ENCODE measurements at places on chromosomes 4 and X.
A peak's percentile ranks its signal among the peaks of the same experiment; 100 is the strongest.

DNA sequence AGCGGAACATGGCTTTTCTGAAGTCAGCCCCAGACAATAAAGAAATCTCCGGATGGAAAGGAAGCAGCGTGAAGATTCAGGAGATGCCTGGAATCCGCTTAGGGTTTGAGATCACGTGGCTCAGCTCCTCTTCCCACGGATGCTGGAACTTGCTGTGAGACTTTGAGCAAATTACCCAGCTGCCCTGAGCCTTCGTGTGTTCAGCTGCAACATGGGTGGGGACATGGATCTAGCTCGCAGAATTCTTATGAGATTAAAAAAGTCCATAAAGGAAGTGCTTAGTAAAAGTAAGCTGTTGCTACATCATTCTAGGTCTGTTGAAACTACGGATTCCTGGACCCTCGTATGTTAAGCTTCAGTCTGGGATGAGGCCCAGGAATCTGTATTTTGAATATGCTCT, 55.7 kb upstream of the STIM2 start:
- no peak for DNase-seq

DNA sequence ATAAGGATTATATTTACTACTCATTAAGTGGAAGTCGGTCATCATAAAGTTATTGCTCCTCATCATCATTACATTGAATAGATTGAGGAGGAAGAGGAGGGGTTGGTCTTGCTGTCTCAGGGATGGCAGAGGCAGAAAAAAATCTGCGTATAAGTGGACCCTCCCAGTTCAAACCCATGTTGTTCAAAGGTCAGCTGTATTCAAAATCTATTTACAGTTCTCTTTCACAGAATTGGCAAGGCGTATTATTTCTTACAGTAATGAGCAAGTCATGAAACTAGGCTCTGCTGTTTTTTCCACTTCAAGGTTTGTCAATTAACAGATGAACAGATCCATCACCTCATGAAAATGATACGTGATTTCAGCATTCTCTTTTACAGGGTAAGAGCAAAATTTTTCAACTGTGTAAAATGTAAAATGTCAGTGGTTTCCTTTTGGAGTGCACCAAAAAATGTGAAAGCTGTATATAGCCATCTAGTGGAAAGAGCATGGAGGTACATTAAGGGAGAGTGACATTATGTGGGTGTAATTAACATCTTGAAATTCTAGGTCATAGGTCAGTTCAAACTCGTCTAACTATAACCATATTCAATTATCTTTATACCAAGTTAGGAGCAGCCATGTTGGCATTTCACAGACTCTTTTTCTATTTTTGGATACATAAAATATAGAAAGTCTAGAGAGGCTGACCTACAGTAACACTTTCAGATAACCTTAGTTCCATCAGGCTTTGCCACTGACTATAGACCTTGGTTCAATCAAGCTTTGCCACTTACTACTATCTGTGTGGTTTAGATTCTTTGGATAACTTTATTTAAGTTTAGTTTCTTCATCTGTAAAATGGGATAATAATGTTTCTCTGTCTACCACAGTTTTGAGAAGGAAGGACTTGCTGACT, 30.1 kb downstream of the NEIL3 start:
- peak; percentile 44 for DNase-seq

DNA sequence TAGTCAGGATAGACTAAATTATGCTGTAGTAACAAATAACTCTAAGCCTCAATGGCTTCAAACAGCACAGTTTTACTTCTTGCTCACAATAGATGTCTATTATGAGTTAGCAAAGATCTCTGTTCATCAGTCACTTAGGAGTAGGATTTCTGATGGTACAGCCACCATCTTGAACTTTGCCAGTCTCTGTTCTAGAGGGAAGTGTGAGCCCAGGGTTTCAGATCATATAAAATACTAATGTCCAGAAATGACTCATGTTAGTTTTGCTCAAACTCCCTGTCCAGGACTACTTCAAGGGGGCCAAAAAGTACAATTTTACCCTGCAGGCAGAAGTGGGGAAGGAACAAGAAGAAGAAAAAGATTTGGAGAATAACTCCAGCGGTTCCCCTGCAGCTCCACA, 77.1 kb upstream of the LSM6 start:
- DNase-seq, result no peak

DNA sequence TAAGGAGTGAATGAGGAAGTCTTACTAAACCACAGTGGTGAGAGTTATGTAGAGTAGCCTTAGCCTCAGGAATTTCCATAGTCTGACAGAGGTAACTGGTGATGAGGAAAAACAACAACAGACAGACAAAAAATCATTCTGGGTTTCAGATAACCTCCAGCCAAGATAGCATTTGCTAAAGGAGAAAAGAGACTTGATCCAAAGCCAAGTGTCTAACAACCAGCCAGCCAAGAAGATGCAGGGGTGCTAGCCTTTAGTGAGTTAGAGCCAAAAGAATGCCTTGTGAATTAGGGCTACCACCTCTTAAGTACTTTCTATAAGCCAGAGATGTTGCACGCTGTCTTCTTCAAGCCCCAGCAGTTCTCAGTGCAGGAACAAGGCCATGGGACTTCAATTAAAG, 478.0 kb upstream of the CPEB2 start:
- DNase-seq, result peak; percentile 47

DNA sequence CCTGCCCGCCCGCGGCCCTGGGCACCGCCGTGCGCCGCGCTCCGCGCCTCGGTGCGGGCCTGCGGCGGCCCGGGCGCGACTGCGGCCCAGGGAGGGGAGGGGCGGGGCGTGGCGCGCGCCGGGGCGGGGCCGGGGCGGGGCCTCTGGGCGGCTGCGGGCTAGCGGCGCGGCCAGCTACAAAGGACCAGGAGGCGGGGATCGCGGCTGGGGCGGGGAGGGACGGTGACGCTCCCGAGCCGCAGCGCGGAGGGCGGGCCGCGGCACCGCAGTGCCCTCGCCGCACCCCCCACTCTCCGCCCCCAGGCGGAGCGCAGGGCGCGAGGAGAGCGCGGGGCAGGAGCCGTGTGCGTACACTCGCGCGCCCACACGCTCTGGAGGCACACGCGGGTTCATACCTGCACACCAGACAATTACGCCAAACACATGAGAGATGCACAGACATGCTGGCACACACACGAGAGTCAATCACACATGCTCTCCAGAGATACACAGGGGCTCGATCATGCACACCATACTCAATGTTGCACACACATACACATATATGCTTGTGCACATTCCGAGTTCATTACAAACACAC, at the start of gene CRMP1:
Gene CRMP1, minus strand, starts transcription at position 83 of the 577 bp plus-strand sequence. CDS start 117 bp downstream, outside the sequence.
- no peak for DNase-seq

DNA sequence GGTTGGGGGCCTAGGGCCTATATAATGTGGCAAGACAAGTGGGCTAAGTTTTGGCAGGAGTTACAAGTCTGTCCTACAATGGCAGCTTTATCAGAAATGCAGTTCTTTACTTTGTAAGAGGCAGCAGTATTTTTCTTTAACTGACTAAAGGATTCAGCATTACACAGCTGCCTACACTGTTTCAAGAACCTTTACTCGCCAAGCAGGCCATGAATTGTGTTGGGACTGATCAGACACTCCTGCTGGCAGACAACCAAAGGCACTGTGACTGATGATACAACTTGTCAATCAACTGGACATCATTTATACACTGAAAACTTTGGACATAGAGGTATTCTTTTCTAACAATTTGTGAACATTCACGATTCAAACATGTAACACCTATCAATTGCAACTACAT, 4.3 kb downstream of the MORC4 start:
- DNase-seq, result no peak

DNA sequence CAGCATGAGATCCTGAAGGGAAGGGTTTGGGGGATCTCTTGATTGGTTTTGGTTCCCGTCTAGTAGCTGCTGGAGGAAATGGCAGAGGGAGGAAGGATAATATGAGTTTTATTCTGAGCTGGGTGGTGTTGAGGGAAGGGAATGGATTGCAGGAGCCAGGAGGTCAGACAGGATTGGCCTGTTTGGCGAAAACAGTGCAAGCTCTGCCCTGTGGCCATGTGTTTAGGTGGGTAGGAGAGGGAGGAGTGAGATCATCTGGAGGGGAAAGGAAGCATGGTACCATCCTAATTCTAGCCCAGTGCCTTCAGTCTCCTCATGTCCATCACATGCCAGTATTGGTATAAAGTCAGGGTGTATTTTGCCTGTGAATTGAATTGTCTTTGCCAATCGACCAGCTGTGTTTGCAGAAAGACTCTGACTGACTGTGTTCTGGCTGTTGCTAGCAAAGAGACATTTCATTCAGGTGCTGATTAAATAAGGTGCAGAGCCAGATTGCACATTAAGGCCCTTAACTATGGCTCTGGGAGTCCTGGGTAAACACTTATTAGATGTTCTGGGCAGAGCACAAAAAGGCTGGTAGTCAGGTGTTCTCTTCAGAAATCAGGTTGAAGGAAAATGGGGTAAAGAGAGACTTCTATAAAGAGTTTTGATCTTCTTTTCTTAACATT, 10.0 kb downstream of the TMEM164 start:
- no peak for DNase-seq

DNA sequence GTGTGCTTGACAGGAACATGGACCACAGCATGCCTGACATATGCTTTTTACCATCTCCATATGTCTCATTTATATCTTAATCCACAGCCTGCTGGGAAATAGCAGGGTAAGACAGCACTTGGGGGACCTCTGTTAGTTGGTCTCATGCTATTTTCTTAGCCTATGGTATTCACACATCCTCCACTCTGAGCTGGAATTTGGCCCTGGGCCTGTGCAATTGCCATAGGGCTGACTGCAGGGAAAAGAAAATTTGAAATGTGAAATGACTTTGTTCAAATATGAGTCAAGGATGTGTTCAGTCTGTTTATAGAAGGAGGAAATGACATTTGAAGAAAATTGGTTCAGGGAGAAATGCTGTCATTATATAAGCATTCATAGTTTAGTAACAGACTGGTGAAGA, 9.6 kb upstream of the MAP7D3 start:
- DNase-seq, result peak; percentile 64

- DNase-seq, result peak; percentile 13
These were observed 681 bp upstream of the UPF3B start for GRCh38 chrX:119853444-119853843.

GRCh38 chr4:18105030-18106011, 83.8 kb upstream of the LCORL start:
- DNase-seq, result no peak

DNA sequence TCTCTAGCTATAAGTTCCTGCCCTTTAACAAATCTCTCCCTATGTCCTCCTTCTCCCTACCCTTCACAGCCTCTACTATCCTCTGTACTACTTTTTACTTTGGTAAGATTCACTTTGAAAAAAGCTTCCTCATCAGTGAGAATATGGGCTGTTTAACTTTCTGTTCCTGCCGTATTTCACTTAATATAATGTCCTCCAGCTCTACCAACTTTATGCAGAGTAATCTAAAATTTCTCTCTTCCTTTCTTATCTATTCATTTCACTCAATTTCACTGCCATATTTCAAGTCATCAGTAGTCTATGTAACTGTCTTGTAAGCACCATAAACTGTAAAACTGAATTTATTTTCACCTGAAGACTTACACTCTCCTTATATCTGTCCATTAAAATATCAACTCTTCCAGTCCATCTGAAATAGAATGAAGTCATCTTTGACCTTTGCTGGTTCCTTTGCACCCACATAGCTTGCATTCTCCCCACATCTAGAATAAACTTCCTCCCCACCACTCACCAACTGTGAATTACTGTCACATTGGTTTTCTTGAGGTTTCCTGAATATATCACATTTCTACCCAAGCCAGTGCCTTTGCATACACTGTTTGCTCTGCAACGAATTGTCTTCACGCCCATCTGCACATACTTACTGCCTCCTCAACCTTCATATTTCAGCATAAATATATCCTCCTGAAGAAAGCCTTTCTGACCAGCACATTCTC, 54.6 kb downstream of the ARAP2 start:
- no peak for DNase-seq

- DNase-seq, result no peak
These were observed 211.6 kb downstream of the DCLK2 start for GRCh38 chr4:150289881-150290280.

GRCh38 chr4:20252656-20253282, 1.1 kb downstream of the SLIT2 start:
- DNase-seq, result peak; percentile 52

GRCh38 chr4:36914106-36914505, 330.4 kb upstream of the NWD2 start:
- no peak for DNase-seq

DNA sequence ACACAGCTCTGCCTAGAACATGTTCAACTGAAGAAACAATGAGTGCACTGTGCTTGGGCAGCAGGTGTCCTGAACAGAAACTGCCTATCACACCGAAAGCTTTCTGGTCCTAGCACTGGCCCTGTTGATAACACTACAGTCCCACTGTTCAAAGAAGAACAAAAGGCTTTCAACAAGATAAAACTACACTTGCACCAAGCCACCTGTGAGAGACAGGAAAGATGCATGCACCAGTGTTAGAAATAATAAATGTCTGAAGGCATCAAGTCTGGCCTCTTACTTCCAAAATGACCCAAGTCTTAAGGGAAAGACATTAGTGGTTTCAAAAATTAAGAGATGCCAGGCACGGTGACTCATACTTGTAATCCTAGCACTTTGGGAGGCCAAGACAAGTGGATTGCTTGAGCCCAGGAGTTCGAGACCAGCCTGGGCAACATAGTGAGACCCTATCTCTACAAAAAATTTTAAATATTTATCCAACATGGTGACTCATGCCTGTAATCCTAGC, 68.7 kb downstream of the APBB2 start:
- peak; percentile 30 for DNase-seq

GRCh38 chrX:16750136-16750535, 30.7 kb downstream of the SYAP1 start:
- DNase-seq, result no peak
